ENCODE measurements at places on chromosomes 3 and 15.
A peak's percentile ranks its signal among the peaks of the same experiment; 100 is the strongest.

- peak; percentile 6 for DNase-seq
These were observed 483.8 kb downstream of the TUSC7 start for GRCh38 chr3:117193390-117193789.

- DNase-seq = no peak
These were observed 70.1 kb downstream of the GREM1 start for GRCh38 chr15:32787949-32788348.

DNA sequence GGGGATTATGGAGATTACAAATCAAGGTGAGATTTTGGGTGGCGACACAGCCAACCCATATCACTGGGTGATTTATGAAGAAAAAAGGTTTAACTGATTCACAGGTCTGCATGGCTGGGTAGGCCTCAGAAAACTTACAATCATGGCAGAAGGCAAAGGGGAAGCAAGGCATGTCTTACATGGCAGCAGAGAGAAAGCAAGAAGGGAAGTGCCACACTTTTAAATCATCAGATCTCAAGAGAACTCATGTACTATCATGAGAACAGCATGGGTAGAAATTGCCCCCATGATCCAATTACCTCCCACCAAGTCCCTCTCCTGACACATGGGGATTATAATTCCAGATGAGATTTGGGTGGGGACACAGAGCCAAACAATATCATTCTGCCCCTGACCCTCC, 59.7 kb downstream of the DPH6 start:
- DNase-seq = no peak

DNA sequence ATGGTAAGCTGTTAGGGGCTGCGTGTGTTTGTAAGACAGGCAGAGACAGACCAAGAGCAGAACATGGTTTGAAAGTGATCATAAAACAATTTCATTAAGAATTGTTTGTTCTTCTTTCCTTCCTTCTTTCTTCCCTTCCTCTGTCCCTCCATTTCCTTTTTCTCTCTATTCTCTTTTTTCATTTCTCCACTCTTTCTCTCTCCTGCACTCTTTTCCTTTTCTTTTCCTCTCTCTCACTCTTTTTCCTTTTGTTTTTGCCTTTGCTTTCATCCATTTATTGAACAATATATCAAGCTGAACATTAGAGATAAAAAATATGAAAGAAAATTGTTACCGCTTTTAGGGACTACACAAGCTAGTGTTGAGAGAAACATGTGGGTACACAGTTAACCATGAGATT, 62.2 kb upstream of the GOLIM4 start:
- no peak for DNase-seq

DNA sequence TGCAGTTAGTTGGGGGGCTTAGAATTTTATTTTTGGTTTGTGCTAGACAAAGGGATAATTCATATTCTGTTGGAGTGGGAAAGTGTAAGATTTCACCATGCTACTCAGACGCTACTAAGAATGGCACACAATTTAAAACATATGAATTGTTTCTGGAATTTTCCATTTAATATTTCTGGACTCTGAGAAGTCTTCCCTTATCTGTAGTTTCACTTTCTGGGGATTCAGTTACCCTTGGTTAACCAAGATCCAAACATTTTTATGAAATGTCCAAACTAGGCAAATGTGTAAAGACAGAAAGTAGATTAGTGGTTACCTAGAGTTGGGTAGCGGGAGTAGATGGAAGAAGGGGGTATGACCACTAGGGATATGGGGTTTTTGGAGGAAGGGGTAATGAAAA, 53.1 kb downstream of the TCF12 start:
- no peak for DNase-seq
